ENCODE measurements at places on chromosomes 1 and 21.

GRCh38 chr1:246427611-246428010 lies 79.5 kb downstream of the SMYD3 start:
- no peaks in the 10 kb centered on the region for H3K36me3 ChIP-seq
- H3K4me3 ChIP-seq = no peak overlapping the region
- H3K4me1 ChIP-seq = no peaks in the 10 kb centered on the region
- no peaks in the 10 kb centered on the region for H3K27me3 ChIP-seq
- no peak overlapping the region for H3K27ac ChIP-seq

DNA sequence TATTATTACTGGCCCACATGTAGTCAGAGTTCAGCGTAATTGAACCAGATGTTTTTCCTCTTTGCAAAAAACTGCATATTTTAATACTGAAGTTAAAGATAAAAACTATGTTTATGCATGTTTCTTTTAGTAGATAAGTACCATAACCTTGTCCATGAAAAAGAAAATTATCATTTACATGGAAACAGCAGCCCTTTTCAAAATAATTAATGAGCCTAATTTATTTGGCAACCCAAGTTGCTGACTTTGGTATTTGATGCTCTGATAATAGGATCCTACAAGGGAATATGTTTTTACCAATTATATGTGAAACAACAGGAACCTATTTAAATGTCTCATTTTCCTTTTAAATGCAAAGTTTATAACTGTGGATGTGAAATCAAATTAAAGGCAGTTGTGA lies 281.3 kb upstream of the C1orf105 start:
- H3K27ac ChIP-seq = peak overlapping the region; percentile 77
- no peaks in the 10 kb centered on the region for H3K36me3 ChIP-seq
- DNase-seq = no peak
- H3K4me1 ChIP-seq = peaks cover 27% of the 10 kb centered on the region
- H3K4me3 ChIP-seq = no peak overlapping the region

- no peak overlapping the region for H3K27ac ChIP-seq
- H3K27me3 ChIP-seq = no peaks in the 10 kb centered on the region
- no peaks in the 10 kb centered on the region for H3K4me1 ChIP-seq
- DNase-seq = no peak
Measured at GRCh38 chr1:209769171-209769904, 13.5 kb downstream of the TRAF3IP3 start.

- H3K4me1 ChIP-seq = peaks cover 28% of the 10 kb centered on the region
- H3K27ac ChIP-seq = peak overlapping the region; percentile 89
- no peaks in the 10 kb centered on the region for H3K36me3 ChIP-seq
- no peak overlapping the region for H3K4me3 ChIP-seq
- DNase-seq = no peak
- H3K27me3 ChIP-seq = no peaks in the 10 kb centered on the region
Measured at GRCh38 chr1:236491469-236492136, 32.2 kb upstream of the LGALS8 start.

DNA sequence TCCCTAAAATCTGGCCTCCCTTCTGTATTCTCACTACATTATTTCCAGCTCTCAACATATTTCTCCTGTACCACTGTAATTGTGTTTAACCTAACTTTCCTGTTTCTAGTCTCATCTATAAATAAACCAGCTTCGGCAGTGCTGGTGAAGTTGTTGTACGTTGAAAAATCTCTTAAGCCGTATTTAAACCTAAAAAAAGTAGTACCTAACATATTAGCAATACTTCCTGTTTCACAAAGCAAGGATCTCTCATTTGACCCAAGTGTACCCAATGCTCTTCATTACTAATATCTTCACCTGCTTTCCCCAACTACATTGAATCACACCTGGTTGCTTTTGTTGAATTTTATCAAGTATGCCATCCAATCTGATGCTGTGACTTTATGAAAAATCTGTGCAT lies 42.2 kb upstream of the RGS21 start:
- H3K27ac ChIP-seq = no peak overlapping the region
- H3K27me3 ChIP-seq = no peaks in the 10 kb centered on the region
- no peak overlapping the region for H3K4me3 ChIP-seq
- H3K36me3 ChIP-seq = no peaks in the 10 kb centered on the region
- no peaks in the 10 kb centered on the region for H3K4me1 ChIP-seq

- no peaks in the 10 kb centered on the region for H3K4me1 ChIP-seq
- no peaks in the 10 kb centered on the region for H3K36me3 ChIP-seq
- no peak for DNase-seq
- H3K27me3 ChIP-seq = no peaks in the 10 kb centered on the region
Measured at GRCh38 chr1:109171646-109172045, 42.1 kb upstream of the SARS1 start.

DNA sequence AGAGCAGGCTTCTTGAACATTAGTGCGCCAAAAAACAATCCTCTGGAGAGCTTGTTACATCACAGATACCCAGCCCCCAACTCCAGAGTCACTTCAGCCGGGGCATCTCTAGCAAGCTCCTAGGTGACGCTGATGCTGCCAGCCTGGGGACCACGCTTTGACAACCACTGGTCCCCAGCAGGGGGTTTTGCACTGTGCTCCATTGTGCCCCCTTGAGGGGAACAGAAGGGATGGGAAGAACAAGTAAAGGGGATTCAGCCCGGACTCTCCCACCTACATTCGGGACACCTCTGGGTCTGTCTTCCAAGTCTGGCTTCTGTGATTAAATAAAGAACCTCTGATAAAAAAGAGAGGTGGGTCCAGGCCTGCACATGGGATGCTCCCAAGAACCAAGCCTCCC lies 60.4 kb downstream of the ATP5PO start:
- peaks cover 14% of the 10 kb centered on the region for H3K4me1 ChIP-seq
- H3K27me3 ChIP-seq = no peaks in the 10 kb centered on the region
- H3K4me3 ChIP-seq = no peak overlapping the region
- H3K27ac ChIP-seq = peak overlapping the region; percentile 71

- no peak for DNase-seq
- no peaks in the 10 kb centered on the region for H3K27me3 ChIP-seq
- no peak overlapping the region for H3K4me3 ChIP-seq
- H3K27ac ChIP-seq = no peak overlapping the region
- H3K36me3 ChIP-seq = no peaks in the 10 kb centered on the region
- no peaks in the 10 kb centered on the region for H3K4me1 ChIP-seq
Measured at GRCh38 chr1:164709126-164709525, 150.1 kb downstream of the PBX1 start.

DNA sequence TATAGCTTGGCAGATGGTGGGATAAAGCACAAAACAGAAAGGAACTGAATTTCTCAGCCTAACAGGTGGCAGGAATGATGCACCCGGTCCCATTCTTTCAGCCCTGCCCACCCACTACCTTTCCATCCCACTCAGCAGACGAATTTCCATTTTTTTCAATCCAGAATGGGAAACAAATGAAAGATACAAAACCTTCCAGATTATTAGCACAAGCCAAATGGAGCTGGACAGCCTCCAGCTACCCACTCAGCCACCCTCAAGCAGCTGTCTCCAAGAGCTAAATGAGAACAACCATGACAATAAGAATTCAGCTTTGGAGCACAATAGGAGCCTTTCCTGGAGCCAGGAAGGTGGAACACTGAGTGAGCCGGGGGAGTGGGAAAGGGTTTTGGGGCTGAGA lies 96.3 kb upstream of the ST6GALNAC5 start:
- H3K4me1 ChIP-seq = no peaks in the 10 kb centered on the region
- H3K36me3 ChIP-seq = no peaks in the 10 kb centered on the region
- no peaks in the 10 kb centered on the region for H3K27me3 ChIP-seq

GRCh38 chr1:113991467-113991997 lies 12.3 kb downstream of the OLFML3 start:
- no peaks in the 10 kb centered on the region for H3K36me3 ChIP-seq
- no peaks in the 10 kb centered on the region for H3K27me3 ChIP-seq
- H3K27ac ChIP-seq = no peak overlapping the region
- no peaks in the 10 kb centered on the region for H3K4me1 ChIP-seq
- DNase-seq = no peak

DNA sequence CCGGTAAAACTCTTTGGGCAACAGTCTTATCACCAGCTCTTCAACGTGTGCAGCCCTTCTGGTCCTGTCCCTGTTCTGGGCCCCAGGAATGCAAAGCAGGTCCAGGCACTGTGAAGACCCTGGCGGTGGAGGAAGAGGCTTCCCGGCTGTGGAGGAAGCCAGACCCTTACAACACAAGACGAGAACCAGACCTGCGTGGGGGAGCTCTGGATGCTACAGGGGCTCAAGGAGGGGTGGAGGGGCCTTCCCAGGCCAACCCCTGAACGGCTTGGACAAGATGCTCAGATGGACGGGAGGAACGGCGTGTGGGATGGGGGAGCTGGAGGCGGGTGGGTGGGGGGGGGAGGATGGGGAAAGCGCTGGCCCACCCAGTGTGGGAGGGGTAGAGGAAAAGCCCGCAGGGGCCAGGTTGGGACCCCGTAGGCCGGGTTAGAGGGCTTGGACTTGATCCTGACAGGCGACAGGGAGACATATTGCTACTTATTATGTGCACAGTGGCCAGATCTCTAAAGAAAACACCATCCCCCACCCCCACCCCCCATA lies 5.1 kb upstream of the OLIG2 start:
- DNase-seq = no peak
- no peak overlapping the region for H3K27ac ChIP-seq
- no peak overlapping the region for H3K4me3 ChIP-seq
- H3K4me1 ChIP-seq = no peaks in the 10 kb centered on the region
- H3K27me3 ChIP-seq = peaks cover 2% of the 10 kb centered on the region

DNA sequence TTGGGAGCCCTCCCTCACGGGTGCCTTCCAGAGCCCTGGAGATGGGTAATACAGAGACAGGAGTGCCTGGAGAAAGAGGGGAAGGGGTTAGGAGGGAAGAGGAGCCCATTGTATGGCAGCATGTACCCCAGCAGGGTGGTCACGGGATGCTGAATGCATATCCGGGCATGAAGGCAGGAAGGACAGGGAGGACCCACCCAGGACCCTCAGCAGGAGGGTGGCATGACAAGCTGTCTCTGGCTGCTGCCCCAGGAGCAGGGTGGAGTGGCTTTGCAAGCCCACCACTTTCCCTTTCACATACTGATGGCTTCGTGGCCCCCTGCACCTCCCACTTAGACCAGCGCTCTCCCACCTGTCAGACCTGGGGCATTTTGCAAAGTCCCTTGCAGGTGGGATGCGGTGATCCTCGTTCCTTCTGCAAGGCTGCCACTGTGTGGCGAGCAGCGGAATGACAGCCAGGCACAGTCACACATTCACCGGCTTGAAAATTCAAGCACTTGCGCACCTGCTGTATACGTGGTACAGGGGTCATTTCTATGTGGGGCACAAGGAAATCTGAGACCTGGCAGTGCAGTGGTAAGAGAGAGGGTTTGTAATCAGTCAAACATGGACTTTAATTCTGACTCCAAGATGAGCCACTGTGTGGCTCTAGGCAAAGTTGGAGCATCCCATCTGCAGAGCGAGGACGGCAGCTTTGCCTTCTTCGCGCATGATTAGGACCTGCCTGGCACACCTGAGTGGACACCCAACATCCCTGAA lies 53.2 kb upstream of the TMEM51 start:
- DNase-seq = peak; percentile 57
- 0 out of 2 replicates have a peak, but pooled peaks cover 3% of the 10 kb centered on the region for H3K4me1 ChIP-seq
- H3K4me3 ChIP-seq = no peak overlapping the region
- H3K36me3 ChIP-seq = no peaks in the 10 kb centered on the region
- H3K27me3 ChIP-seq = peaks cover 2% of the 10 kb centered on the region

DNA sequence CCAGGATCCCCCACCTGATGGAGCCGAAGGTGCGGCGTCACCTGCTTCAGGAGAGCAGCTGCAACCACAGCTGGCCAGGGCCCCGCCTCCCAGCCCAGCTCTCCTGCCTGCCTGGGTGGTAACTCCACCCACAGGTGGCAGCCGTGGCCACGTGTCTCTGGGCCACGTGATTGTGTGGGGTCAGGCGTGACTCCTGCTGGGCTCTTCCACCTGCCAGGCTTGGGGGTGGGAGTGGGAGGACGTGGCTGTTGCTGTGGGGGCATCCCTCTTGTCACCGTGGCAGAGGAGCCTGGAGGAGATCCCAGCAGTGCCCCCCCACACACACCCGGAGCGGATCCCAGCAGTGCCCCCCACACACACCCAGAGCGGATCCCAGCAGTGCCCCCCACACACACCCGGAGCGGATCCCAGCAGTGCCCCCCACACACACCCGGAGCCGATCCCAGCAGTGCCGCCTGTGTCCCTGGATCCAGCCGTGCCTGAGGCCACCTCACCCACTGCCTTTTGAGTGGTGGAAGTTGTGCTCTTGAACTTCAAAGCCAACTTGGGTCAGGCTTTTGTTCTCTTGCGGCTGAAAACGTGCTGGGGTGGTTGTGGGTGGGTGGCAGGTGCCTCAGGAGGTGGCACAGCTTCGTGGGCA lies 32.2 kb downstream of the POFUT2 start:
- H3K4me1 ChIP-seq = peaks cover 7% of the 10 kb centered on the region
- no peaks in the 10 kb centered on the region for H3K27me3 ChIP-seq
- DNase-seq = no peak
- no peak overlapping the region for H3K27ac ChIP-seq

DNA sequence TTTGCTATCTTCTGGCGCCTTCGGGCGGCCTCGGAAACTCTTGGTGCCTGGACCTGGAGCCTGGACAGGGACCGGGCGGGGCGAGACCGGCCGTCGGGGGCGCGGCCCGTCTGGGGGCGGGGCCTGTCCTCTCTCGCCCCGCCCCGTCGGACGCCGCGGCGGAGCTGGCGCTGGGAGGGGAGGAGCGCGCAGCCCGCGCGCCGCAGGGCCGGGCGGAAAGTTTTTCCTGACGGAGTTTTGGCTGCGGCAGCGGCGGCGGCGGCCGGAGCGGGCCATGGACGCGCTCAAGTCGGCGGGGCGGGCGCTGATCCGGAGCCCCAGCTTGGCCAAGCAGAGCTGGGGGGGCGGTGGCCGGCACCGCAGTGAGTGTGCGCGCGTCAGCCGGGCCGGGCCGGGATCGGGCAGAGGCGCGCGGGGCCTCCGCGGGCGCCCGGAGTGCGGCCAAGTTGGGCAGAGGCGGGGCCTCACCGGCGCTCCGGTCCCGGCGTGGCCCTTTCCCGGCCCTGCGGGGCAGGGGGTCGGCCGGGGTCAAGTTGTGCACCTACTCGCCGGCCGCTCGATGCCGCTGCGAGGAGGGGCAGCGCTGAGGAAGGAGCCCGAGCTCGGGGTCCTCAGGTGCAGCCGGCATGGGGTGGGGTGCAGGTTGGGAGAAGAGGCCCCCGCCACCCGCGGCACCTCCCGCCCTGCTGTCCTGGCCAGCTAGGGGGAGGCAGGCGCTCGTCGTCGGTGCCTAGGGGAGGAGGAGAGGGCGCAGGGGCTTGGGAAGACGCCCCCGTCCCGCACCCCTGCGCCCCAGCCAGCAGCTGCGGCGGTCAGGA lies at the start of gene LDLRAP1:
Gene LDLRAP1, plus strand, starts transcription at position 182 of the 818 bp plus-strand sequence. Its CDS starts 93 bp downstream, at position 275.
- peaks cover 9% of the 10 kb centered on the region for H3K4me1 ChIP-seq
- no peaks in the 10 kb centered on the region for H3K27me3 ChIP-seq
- no peak for DNase-seq
- H3K4me3 ChIP-seq = peak within 1 kb of the TSS; percentile 63
- peak within 1 kb of the TSS; percentile 69 for H3K27ac ChIP-seq

DNA sequence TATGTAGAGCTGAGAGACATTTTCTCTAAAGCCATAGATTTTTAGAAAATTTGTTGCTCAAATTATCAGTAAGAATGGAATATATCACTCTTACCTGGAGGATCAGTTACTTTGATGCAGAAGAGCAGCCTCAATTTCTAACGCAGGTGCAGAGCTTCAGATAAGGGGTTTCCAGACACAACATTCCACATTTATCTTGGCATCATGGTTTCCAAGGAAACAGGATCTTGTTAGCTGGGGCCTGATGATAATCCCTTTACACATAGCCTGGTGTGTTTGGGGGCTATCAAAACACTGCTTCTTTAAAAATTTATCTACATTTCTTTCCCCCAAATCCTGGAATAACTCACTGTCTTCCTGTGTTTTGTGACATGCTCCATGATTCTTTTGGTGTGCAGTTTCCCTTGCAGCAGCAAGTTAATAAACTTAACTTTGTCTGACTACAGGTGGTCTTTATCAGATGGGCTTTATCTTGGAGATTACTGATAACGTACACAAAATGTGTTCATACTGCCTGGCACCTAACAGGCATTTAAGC lies 2.7 kb upstream of the STX12 start:
- H3K4me3 ChIP-seq = no peak overlapping the region
- no peaks in the 10 kb centered on the region for H3K27me3 ChIP-seq
- DNase-seq = no peak

Measured in Panc1 (cell line).